CD4-positive, alpha-beta T cell treated with Interleukin-12 subunit alpha and Interleukin-12 subunit beta, for 1 hour (primary cell): ENCODE measurements at places on chromosomes 11 and 22.

DNA sequence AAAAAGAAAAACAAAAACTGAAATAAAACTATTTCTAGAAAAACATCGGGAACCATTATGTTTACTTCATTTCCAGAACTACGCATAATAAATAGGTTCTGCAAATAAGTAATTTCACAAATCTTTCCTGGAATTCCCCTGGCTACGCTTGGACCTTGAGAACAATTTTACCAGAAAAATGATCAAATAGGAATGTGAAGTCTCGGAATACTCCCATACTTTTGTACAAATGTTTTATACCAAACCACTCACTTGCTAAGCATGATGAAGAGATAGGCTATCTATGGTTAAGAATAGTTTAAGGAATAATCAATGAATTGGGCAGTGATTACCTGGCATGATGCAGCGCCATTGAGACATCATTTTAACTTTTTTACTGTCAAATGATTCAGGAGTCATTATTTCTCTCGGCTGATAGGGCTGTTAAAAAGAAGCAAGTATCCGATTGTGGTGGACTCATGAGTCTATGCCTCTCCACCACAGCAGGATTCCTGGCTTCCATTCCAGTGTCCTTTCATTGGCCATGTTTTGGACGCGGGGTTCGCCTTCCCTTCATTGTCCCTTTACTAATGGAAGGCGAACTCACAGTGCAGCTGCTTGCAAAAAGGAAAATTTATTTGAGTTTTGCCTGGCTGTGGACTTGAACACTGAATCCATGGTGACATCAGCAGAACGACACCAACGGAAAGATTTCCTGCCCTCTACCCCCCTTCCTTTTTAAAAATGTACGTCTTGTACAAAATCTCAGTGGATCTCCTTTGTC, 39.9 kb upstream of the BLID start:
- no peak for DNase-seq

- no peak for DNase-seq
Measured at GRCh38 chr22:47619631-47620030, 857.2 kb downstream of the TBC1D22A start.

DNA sequence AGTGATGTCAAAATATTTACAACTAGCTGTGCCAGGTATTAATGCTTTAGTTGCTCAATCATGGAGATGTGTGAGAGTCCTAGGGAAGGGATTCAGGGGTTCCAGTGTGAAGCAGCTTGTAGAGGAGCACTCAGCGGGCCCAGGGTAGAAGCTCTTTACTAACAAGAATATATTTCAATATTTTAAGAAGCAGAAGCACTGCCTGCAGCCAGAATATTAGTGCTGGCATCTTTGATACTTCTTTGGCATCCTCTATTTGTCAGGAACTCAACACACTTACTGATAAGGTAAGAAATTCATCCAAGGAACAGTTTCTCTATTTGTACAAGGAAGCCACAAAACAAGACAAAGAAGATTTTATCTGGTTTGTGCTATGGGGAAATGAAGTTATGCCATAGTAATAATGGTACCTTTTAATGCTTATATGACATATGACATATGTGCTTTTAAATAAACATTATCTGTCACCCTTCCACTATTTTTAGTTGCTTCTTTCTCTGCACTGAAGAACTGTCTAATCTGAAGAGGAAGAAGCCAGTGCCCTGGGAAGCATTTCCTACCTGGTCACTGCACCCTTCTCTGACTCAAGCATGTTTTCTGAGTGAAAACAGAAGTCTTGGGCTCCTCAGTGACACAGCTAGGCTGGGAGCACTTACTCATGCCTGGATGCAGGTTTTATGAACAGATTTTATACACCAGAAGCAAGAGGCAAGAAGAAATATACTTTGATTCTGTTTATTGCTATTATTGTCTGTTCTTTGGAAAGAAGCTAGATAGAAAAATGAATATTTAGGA, 388.1 kb upstream of the CCDC90B start:
- DNase-seq: no peak

DNA sequence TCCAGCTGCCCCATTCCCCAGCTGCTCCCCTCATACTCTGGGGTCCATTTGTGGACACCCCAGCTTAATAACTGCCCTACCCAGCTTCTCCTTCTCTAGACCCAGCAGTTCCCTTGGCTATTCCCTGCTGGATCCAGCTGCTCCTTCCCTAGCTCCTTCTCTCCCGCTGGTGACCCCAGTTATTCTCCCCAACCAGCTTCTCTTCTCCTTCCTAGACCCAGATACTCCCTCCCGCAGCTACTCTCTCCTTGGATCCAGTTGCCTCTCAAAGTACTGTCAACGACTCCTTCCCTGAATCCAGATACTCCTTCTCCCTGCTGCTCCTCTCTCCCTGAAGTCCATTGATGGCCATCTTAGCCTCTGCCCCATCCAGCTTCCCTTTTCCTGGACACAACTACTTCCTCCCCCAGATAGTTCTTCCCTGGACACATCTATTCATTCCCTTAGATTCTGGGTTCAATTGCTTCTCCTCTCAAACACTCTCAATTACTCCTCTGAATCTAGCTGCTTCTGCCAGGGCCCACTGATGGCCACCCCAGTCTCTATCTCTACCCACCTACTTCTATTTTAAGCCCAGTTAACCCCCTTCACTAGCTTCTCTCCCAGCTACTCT, 11.6 kb downstream of the SELENOM start:
- no peak for DNase-seq

- DNase-seq: no peak
Measured at GRCh38 chr11:99198215-99198614, 177.5 kb downstream of the CNTN5 start.

DNA sequence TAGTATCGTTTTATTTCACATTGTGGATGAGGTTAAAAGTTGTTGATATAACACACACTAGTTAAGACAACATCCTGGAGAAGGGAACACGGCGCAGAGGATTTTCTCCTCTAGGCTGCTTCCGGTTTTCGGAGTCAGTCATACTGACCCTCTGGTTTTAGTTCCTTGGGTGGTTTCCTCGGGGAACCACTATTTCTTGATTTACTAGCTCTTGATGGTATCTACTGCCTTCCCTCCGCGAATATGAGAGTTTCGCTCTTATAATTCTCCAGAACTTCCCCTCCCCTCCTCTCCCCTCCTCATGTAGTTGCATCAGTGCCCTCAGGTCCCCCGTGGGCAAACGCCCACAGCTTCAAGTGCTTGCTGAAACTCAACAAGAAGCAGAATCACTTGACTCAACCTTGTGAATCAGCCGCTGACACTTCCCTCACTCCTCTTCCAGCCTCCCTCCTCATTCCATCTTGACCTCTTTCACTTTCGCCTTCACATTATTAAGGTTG, 15.9 kb upstream of the APOBEC3A start:
- peak; percentile 40 for DNase-seq

DNA sequence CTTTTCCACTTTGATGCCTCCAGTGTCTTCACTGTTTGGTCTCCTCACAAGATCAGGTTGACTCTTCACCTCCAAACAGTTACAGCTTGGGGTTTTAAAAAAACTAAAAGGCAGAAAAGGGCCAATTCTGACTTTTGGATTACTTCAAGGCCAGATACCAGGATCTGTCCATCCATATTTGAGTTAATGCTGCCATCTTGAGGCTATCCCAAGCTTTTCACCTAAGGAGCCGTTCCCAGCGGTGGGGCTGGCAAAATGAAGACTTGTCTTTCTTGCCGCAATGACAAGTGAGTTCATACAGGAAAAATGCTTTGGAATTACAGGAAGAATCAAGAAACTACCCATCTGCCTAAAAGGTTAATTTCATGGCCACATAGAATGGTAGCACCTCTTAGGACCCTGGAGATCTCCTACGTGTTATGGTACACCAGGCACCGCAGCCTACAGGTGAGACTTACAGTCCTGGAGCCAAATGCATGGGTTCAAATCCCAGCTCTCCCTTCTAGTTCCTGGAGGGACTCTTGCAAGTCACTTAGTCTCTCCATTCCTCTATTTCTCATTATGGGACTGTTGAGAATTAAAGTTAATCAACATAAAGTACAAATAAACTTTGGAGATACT, 6.0 kb upstream of the OR5B21 start:
- peak; percentile 24 for DNase-seq

DNA sequence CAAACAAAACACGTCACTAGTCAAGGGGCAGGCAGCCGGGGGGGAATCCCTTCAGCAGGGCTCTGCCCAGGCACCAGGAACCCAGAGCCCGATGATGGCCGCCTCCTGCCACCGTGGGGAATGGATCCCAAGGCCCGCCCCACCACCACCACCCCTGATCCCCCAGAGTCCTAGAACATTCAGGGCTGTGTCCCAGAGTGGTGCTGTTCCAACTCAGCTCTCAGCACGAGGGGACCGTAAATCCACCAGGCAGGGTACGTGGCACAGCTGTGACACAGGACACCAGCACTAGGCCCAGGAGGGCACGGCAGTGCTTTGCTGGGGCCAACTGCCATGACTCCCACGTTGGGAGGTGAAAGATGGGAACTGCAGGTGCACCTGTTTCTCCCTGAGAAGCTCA, 29.6 kb downstream of the ANO1 start:
- DNase-seq: no peak

DNA sequence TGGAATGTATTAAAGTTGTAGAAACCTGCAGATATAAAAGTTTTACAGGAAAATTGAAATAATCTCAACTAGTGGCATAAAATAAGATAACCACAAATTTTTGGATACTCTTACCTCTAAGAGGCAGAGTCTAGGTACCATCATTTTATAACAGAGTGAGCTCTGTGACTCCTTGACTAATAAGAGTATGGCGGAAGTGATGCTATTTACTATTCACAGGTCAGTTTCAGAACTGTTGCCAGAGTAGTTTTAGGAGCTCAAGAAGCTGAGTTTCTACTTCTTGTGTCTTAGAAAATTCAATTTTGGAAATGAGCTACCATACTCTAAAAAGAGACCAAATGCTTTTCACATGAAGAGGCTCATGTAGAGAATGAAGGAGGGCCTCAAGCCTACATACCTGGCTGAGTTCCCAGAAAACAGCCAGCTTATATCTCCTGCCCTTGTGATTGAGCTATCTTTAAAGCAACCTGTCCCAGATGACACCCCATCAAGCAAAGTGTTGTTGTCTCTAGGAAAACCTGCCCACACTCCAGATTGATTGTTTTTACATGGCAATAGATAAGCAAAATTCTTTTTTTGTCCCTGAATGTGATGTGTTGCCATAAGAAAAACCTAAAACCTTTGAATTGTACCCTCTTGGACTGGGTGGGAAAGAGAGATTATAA, 712.8 kb upstream of the CNTN5 start:
- no peak for DNase-seq

DNA sequence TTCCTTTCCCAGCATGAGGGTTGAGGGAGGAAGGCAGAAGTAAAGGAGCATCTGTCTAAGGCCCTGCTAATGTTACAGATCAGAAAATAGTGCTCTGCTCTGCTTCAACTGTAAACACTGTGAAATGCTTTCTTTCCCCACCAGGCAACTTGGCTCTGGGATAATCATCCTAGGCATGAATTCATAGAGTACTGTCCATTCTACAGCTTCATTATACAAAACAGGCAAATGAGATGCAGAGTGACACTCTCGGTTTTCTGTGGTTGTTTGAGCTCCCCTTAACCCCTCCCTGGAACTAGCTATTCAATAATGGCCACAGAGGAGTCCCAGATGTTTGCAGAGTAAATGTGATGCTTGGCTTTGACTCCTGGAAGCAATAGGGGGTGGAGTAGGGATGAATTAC, 184.3 kb upstream of the CTSC start:
- DNase-seq: no peak

- DNase-seq: no peak
Measured at GRCh38 chr11:78221396-78222315, 32.9 kb downstream of the USP35 start.

- no peak for DNase-seq
Measured at GRCh38 chr22:33397381-33397907, 339.3 kb upstream of the SYN3 start.

DNA sequence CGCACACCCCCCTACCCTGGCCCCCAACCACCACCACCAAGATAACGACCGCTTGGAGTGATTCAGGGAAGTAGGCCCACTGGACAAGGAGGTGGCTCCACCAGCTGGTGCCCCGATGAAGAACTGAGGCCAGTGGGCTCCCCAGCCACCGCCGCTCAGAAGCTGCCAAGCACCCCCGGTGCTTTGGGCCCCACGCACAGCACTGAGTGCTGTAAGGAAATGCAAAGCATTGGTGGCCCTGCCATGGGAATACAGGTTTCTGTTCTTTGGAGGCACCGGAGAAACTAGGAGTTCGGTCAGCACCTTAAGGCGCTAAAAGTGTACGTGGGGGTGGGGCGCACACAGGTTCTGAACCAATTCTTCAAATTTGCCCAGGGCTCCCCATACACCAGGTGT, 664 bp upstream of the PRSS23 start:
- DNase-seq: no peak

DNA sequence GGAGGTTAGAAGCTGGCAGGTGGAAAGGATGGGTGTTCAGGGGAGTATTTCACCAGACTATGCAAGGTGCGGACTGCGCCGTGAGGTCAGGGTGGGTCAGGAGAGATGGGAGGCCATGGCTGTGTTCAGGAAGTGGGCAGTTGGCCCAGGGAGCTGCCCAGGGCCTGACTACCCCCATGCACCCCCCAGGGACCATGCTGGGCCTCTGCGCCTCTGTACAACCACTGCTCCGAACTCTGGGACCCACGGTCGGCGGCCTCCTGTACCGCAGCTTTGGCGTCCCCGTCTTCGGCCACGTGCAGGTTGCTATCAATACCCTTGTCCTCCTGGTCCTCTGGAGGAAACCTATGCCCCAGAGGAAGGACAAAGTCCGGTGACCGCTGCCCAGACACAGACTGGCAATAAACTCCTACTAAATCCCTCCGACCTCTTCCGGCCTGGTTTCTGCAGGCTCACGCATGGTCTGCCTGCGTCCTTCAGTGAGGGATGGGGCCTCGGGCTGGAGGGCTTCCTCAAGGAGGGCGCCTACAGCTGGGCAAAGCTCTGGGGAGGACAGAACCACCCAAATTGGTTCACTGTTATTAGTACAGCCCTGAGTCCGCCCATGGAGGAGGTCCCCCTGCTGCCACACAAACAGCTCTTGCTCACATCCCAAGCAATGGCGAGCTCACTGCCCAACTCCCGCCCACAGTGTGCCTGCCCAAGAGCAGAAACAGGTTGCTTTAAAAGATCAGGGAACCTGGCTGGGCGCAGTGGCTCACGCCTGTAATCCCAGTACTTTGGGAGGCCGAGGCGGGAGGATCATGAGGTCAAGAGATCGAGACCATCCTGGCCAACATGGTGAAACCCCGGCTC, 4.2 kb downstream of the PHLDA2 start:
- no peak for DNase-seq

DNA sequence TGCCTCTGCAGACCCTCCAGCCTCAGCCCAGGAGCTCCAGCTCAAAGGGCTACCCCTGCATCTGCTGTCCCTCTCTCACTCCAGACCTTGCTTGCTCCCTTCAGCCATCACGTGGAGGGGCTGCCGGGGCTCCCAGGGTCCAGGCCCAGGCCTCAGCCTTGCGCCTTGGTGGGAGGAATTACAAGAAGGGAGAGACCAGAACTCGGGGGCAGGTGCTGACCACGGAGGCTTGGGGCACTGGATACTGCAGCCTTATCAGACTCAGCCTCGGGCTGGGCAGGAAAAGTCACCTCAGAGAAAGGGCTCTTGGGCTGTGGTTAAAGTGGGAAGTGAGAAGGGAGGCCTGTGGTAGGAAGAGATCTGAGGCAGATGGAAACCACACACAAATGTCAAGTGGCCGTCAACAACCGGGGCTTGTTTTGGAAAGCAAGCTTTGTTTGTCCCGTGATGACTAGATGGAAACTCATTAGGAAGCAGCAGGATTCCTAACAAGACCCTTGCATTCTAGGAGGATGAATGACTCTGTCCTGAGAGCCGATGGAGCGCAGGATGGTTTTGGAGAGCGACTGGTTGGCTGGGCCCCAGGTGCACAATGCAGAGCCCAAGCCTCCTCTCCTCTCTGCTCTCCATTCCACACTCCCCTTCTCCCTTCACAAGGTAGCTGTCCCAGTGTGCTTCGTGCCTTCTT, 1321.7 kb downstream of the TBC1D22A start:
- DNase-seq: no peak

- no peak for DNase-seq
Measured at GRCh38 chr11:26971961-26972360, 22.0 kb upstream of the FIBIN start.
